Osteocyte (in vitro differentiated cells): ENCODE measurements at places on chromosomes 2 and 18. TPM values are rescaled to one million over a fixed set of nuclear protein-coding genes. Genes with fewer than 3 reads are reported as not detected.

Gene WNT10A
- not detected in 2 replicates for total RNA-seq

Gene SH3YL1
- total RNA-seq: 50.2 and 55.5 TPM in 2 replicates

Gene DNAJC27
- total RNA-seq: 7.0 and 7.3 TPM in 2 replicates

Gene CRYGD
- not detected in 2 replicates for total RNA-seq

Gene GAREM1
- 1.7 and 2.5 TPM in 2 replicates for total RNA-seq

Gene AMER3
- not detected in 2 replicates for total RNA-seq

Gene CCDC93
- total RNA-seq: 23.3 and 26.9 TPM in 2 replicates

Gene SLC4A5
- total RNA-seq: 1.6 and 2.3 TPM in 2 replicates

Gene TRIM43
- not detected in 2 replicates for total RNA-seq

Gene KCNIP3
- total RNA-seq: 0.57 and 1.4 TPM in 2 replicates
